ENCODE measurements at places on chromosomes 2 and 18. TPM values are rescaled to one million over a fixed set of nuclear protein-coding genes. Genes with fewer than 3 reads are reported as not detected.

MAB21L4 gene
- not detected for polyA plus RNA-seq

LONRF2 gene
- 20.9 TPM for polyA plus RNA-seq

ERLEC1 gene
- 88.6 TPM for polyA plus RNA-seq

MCM6 gene
- 7.0 TPM for polyA plus RNA-seq

ANO7 gene
- not detected for polyA plus RNA-seq

GPR45 gene
- polyA plus RNA-seq, result 4.1 TPM

SP5 gene
- polyA plus RNA-seq, result not detected

ACTG2 gene
- polyA plus RNA-seq, result 0.67 TPM

OR6B2 gene
- not detected for polyA plus RNA-seq

BMP10 gene
- polyA plus RNA-seq, result not detected

TMEM163 gene
- 3.1 TPM for polyA plus RNA-seq

GNLY gene
- polyA plus RNA-seq, result not detected

OTOS gene
- not detected for polyA plus RNA-seq

MREG gene
- polyA plus RNA-seq, result 5.8 TPM

KIF5C gene
- polyA plus RNA-seq, result 515 TPM

DSEL gene
- polyA plus RNA-seq, result 33.6 TPM

VSNL1 gene
- 64.1 TPM for polyA plus RNA-seq

CLEC4F gene
- not detected for polyA plus RNA-seq

CD28 gene
- polyA plus RNA-seq, result not detected

PLGLB2 gene
- polyA plus RNA-seq, result 10.5 TPM

PLCL1 gene
- 6.8 TPM for polyA plus RNA-seq

IRS1 gene
- polyA plus RNA-seq, result 7.4 TPM

HOXD13 gene
- polyA plus RNA-seq, result not detected

SMYD1 gene
- not detected for polyA plus RNA-seq

FMNL2 gene
- 86.5 TPM for polyA plus RNA-seq

DNMT3A gene
- polyA plus RNA-seq, result 33.0 TPM

ZNF142 gene
- polyA plus RNA-seq, result 6.4 TPM

PSMA8 gene
- not detected for polyA plus RNA-seq

DSG2 gene
- 0.94 TPM for polyA plus RNA-seq

DHX57 gene
- polyA plus RNA-seq, result 44.0 TPM

PROKR1 gene
- polyA plus RNA-seq, result 0.06 TPM

KRTCAP3 gene
- polyA plus RNA-seq, result 4.0 TPM

RAB27B gene
- polyA plus RNA-seq, result 53.4 TPM

TRPM8 gene
- 0.18 TPM for polyA plus RNA-seq
